COR-L47 (cell line): ENCODE measurements at places on chromosomes 5 and 9.

DNA sequence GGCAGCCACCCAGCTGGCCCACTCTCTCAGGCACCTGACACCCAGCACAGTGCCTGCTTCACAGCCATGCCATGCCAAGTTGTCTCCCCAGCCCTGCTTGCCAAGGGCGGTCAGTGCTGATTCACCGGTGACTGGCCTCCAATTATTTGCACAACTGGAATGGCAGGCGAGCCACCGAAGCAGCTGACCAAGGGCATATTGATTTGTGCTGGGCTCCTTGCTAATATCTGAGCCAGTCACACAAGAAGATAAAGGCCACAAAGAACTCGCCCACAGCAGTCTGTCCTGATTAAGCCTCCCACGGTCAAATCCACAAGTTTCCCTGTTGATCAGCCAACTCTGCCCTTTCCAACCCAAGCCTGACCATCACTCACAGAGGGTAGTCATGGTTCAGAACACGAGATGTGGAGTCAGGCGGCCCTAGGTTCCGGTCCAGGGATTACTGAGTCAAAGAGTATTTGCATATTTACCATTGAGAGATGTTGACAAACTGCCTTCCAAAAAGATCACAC, 6.4 kb upstream of the EEIG1 start:
- no peak for DNase-seq

DNA sequence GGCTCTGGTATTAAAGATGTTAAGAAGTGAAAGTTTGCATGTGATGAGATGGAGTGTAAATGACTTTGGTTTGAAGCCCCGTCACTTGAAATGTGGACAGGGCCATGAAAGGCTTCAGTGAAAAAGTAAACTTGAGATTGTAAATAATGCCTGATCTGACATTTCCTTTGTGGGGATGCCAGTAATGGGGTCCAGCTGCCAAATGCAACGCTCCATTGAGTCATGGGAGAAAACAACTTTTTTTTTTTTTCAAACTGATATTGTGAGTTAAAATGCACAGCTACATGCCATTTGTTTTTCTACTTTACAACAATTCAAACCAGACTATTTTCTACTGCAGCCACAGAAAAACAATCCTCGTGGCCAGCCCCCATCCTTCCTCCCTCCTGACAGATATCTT, 327.0 kb upstream of the TNC start:
- no peak for DNase-seq

- DNase-seq = peak; percentile 76
Observed at GRCh38 chr9:114072184-114073140, 5.6 kb downstream of the AMBP start.

- DNase-seq = no peak
Observed at GRCh38 chr9:526904-527591, 312.4 kb downstream of the DOCK8 start.

- DNase-seq = no peak
Observed at GRCh38 chr5:40653221-40654022, 26.3 kb upstream of the PTGER4 start.

DNA sequence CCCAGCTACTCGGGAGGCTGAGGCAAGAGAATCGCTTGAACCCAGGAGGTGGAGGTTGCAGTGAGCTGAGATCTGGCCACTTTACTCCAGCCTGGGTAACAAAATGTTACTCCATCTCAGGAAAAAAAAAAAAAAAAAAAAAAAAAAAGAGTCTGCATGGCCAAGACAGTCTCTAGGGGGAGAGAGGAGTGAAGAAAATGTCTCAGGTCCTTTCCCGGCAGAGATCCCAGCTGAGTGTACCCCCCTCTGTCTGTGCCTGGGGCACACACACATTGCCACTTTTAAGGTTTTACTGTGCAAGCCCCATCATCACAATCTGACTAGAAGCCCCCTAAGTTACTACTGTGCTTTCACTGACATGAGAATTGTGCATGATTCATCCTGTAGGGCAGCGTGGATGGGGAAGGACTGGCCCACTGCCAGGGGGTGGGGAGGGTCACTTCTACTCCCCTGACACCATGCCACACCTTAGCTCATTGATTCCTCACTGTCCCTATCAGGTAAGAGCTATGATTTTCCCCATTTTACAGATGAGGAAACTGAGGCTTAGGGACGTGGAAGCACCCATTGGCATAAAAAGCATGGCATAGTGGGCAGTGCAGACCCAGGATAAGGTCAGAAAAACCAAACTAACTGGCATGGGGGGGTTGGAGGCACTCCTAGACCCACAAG, 102.3 kb upstream of the LARP1 start:
- DNase-seq = no peak
